ENCODE measurements at places on chromosomes 11 and 22.

DNA sequence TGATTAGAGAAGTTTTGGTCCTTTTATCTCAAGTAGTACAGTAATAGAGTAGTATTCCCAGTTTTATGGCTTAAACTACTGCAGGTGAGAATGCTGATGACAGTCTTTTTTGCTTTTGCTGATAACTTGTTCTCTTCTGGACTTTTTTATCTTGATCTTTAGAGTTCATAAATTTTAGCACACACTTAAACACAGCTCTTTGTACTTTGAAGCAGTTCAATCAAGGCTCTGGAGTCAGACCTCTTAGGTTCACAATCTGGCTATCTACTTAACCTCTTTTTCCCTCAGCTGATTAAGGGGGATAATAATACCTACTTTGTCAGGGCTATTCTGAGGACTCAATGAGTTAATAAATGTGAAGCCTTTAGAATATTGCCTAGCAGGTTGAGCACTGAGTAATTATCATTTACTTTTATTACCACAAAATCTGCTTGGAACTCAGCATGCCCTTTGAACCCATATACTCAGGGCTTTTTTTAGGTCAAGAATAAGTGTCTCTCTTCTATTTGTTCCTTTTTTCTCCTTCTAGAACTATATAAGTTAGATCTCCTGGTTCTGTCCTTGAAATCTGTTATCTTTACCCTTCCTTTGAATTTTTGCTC lies 51.9 kb downstream of the CSTF3 start:
- no peak for DNase-seq

GRCh38 chr11:104668797-104669463 lies 229.3 kb downstream of the CASP12 start:
- DNase-seq = peak; percentile 84

DNA sequence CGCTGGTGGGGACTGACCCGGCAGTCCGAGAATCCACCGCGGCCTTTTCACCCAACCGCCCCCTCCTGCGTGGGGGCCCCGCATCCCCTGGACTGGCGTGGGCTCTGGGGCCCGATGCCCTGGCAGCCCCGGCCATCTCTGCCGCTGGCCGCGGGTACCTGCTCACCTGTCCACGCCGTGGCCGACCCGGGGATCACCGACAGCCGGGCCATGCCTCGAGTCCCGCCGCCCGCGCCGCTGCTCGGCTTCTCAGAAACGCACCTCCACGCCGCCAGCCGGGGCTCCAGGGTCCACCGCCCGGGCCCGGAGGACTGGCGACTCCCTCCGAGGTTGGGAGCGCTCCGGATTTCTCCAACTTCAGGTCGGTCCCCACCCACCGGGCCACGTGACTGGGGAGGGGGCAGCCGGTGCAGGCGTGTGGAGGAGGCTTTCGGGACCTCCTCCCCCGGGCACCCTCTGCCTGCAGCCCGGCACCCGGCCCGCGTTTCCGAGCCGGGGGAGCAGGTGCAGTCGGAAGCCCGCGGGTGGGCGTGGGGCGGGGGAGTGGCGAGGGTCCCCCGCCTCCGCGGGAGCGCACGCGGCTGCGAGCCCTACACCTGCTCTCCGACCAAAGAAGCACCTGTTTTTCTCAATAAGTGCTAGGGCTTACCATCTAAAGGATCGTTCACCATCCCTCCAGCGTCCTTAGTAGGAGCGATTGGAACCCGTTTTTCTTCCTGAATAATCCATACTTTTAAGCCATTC lies 554 bp upstream of the NRIP3 start:
- DNase-seq = no peak

DNA sequence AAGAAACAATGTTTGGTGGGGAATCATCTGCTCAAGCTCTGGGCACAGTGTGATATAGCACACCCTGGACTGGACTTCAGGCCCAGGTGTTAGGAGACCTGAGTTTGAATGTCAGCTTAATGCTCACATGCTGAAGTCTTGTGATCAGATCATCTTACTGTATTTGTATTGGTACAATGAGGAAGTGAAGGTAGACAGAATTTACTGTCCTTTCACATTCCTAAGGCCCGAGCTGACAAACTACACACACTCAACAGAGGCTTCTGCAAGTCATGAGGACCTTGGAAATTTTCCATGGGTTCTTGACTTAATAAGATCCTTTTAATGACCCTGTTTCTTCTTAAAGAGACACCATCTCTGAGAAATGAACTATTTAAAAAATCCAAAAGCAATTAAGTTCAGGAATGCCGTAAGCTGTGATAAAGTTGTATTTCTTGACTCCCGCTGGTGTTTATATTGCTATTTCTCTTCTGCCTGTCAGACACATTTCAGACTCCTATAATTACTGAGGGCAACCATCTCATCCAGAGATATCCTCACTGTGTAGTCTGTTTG lies 802.0 kb downstream of the DLG2 start:
- DNase-seq = no peak

DNA sequence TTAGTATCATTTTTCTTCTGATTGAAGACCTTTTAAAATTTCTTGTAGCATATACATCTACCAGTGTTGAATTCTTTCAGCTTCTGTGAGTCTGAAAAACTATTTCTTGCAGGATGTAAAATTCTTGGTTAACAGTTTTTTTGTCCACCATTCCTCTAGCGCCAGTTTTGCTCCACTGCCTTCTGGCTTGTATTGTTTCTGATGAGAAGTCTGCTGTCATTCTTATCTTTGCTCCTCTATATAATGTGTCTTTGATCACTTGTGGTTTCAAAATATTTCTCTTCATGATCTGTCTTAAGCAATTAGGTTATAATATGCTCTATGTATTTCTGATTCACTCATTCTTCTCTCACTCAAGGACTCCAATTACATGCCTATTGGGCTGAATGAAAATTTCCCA lies 152.3 kb downstream of the INSC start:
- DNase-seq = no peak

GRCh38 chr11:32032478-32032877 lies 58.4 kb upstream of the RCN1 start:
- no peak for DNase-seq

DNA sequence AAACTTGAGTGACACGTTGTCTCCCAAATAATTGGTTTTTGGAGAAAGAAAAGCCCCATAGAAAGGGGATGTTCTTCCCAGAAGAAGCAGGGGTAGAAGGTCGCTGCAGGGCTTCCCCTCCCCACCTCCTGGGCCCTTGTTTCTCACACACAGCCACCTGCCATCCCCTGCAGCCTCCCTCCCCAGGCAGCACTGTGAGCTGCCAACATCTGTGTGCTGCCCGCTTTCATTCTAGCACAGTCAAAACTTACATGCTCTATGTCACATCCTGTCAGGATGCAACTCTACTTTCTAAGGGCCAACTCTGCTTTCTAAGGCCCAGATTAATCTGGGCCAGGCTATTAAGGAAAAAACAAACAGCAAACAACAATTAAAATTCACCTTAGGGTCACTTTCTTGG lies 309.4 kb upstream of the ZC3H12C start:
- DNase-seq = no peak

GRCh38 chr22:27651486-27651885 lies 150.1 kb downstream of the MN1 start:
- no peak for DNase-seq

DNA sequence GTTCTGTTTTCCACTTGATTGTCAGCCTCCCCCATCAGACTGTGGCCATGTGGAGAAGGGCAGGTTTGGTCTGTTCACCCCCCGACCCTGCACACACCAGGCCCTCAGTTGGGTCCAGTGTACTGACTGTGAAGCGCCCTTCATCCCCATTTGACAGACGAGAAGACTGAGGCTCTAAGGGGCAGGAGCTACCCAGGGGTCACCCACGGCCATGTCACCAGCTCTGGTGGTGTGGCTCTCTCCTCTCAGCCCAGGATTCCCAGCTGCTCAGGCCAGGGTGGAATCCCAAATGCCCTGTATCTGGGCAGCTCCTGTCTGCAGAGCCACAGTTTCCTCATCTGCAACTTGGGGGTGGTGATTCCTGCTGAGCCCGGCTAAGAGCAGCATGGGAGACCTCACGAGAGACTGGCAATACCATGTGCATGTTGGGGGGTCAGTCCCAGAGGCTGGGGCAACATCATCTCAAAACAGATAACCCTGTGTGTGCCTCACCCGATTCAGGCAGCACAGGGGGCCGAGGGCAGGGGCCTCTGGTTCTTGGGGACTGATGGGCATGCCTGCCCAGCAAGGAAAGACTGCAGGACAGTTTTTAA lies 46.6 kb downstream of the MN1 start:
- DNase-seq = no peak

DNA sequence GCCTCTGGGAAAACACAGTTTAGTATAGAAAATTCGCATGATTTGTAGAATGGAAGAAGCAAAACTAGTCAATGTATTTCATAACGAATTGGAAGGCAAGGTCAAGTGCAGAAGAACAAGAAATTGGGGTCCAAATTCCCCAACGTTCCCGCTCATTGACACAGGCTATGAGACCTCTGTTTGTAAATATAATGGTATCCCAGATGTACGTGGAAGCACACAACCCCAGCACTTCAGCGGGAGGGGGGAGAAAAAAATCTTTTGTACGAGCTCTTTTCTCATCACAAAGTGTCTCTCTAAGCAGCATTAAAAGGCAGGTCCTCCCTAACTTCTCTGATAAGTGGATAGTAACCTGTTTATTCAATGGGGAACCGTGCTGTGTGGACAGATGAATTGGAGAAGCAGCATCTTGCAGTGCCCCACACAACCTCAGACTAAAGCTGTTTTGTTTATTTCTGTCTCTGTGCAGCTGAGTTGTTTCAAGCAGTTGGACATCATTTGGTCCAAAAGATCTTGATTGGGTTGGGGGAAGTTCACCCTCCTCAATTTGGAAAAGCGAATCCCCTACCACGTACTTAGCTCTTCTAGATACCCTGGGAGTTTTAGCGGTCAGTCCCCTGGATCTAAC lies 1.1 kb upstream of the GAB2 start:
- peak; percentile 2 for DNase-seq

GRCh38 chr11:34417202-34417601 lies 21.5 kb upstream of the CAT start:
- DNase-seq = no peak

Measured in brain microvascular endothelial cell (primary cell).